ENCODE measurements at places on chromosomes 5 and 9. TPM values are rescaled to one million over a fixed set of nuclear protein-coding genes. Genes with fewer than 3 reads are reported as not detected.
A peak's percentile ranks its signal among the peaks of the same experiment; 100 is the strongest.

GRCh38 chr5:147234239-147234824 lies 494 bp upstream of the STK32A start:
- H3K27ac ChIP-seq: peak overlapping the region; percentile 9
- H3K36me3 ChIP-seq: no peaks in the 10 kb centered on the region
- peak overlapping the region; percentile 56 for H3K4me3 ChIP-seq

DNA sequence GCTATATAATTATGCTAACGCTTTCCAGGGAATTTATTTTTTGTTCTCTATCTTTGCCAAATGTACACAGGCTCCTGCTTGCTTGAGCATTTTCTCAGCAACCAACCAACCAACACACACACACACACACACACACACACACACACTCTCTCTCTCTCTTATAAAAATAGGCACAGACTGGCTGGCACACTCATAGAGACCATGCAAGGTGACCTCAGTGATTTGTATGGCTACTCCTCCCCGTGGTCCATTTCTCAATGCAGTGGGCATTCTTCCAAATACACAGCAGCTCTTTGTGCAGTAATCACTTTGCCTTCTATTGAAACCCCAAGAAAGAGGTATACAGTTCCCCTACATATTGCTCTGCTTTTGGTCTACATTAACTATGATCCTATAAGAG lies 416.0 kb downstream of the MAN2A1 start:
- no peaks in the 10 kb centered on the region for H3K4me1 ChIP-seq
- no peak overlapping the region for H3K4me3 ChIP-seq
- H3K36me3 ChIP-seq: no peaks in the 10 kb centered on the region

- no peaks in the 10 kb centered on the region for H3K27me3 ChIP-seq
- H3K4me3 ChIP-seq: no peak overlapping the region
- DNase-seq: no peak
- H3K27ac ChIP-seq: peak overlapping the region; percentile 66
- H3K4me1 ChIP-seq: peaks cover 83% of the 10 kb centered on the region
These were observed 14.5 kb downstream of the NOTCH1 start for GRCh38 chr9:136531186-136531903.

GRCh38 chr9:136985853-136986252 lies 3.1 kb downstream of the LCNL1 start:
- DNase-seq: no peak
- H3K4me3 ChIP-seq: no peak overlapping the region

The RNF38 gene
- 49.7 TPM for total RNA-seq

DNA sequence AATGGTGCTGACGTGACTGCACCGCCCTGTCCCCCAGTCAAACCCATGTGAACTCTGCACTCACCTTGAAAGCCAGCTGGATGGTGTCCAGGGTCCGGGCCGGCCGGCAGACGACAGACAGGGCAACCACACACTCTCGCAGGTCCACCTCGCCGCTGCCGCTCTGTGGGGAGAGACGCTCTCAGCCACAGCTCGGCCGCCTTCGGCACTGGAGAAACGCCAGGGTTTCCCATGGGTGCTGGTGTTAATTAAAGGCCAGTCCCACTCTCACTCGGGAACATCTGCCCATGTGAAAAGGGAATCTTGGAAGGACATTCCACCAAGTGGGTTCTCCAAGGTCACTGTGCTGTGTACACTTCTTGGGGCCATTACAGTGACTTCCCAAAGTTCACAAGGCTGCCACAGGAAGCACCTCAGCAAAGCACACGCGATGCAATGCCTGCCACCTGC lies 25.5 kb upstream of the SLC6A3 start:
- no peak overlapping the region for H3K27ac ChIP-seq
- no peak overlapping the region for H3K4me3 ChIP-seq
- H3K36me3 ChIP-seq: peaks cover 70% of the 10 kb centered on the region
- peak; percentile 54 for DNase-seq
- no peaks in the 10 kb centered on the region for H3K27me3 ChIP-seq

Data from upper lobe of right lung (tissue), 1 donor.